Astrocyte of the cerebellum (primary cell): ENCODE measurements at places on chromosomes 6 and 20.
A peak's percentile ranks its signal among the peaks of the same experiment; 100 is the strongest.

GRCh38 chr6:53939830-53940229, 145.0 kb downstream of the LRRC1 start:
- DNase-seq, result no peak

DNA sequence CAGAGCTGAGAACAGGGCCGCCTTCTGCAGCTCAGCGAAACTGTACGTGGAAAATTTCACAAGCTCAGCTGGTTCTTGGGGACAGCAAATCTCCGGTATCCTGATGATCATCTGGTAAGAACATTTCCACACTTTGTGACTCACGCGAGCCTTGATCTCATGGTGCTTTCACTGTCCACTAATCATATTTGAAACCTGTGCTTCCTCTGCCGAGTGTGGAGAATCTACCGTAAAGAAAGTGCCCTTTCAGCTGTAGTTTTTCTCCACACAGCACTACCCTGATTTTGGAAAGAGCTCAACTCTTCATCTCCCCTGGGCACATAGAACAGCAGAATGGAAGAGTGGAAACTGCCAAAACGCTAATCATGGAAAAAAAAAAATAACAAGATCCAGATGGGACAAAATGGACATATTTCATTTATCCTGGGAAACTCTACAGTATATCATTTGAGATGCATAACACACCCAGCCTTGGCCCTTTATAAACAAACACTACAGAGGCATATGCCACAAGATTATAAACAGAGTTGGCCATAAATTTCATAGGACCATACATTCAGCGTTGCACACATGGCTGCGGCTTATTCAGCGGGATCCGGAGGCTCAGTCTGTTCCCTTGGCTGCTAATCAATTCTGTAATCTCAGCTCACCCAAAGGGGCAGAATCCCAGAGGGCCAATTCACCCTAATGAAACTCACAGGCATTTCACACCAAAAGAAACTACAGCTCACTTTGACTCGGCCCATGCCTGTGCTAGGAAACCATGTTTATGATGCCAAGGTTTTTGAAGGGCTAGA, 434.5 kb downstream of the HDGFL1 start:
- peak; percentile 1 for DNase-seq

GRCh38 chr6:15441215-15441868, 195.5 kb downstream of the JARID2 start:
- peak; percentile 59 for DNase-seq

GRCh38 chr20:51384875-51385274, 157.6 kb downstream of the NFATC2 start:
- no peak for DNase-seq

GRCh38 chr6:163751032-163751525, 336.6 kb downstream of the QKI start:
- DNase-seq, result no peak

GRCh38 chr6:133259561-133259960, 18.4 kb downstream of the EYA4 start:
- DNase-seq, result no peak

- DNase-seq, result no peak
Measured at GRCh38 chr6:150435832-150436231, 67.0 kb downstream of the IYD start.

- DNase-seq, result no peak
Measured at GRCh38 chr6:12804952-12805645, 88.5 kb downstream of the PHACTR1 start.

GRCh38 chr6:107982486-107982885, 24.5 kb upstream of the SEC63 start:
- DNase-seq, result no peak

DNA sequence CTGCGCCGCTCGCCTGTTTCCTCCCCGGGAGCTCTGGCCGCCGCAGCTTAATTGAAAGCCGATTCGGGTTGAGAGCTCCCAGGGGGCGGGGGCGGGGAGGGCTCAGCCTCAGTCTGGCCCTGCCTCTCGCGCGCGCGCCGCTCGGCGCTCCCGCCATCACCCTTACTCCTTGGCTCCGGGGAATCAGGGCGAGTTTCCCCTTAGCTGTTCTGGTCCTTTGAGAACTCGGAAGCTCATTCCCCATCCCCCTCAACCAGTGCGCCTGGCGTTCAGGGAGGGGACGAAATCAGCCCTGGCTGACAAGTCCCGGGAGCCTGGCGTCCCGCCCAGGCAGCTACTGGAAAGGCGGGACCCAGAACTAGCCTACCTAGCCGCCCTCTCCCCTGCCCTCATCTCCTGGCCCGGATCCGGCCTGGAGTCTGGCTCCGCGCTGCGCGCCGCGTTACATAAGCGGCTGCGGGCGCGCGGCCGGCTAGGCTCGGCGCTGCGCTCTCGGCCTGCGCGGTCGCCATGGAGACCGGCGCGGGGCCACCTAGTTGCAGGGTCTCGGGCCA, 2.8 kb downstream of the SLC12A5 start:
- no peak for DNase-seq

DNA sequence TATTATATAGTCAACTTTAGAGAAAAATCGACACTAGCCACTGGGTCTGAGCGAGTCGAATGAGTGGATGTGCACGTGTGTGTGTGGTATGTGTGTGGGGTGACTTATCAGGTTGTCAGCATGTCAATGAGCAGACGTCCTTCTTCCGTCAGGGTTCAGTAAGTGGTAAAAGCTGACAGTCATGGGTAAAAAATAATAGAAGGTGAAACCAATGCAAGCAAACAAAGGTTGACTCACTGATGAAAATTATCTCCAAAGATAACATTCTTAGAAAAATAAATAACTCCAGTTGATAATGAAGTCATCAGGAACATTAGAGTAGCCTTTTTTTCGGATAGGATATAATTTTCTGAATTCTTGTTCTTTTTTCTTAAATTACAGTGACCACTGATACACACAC, 243.8 kb upstream of the FOXQ1 start:
- DNase-seq, result no peak

DNA sequence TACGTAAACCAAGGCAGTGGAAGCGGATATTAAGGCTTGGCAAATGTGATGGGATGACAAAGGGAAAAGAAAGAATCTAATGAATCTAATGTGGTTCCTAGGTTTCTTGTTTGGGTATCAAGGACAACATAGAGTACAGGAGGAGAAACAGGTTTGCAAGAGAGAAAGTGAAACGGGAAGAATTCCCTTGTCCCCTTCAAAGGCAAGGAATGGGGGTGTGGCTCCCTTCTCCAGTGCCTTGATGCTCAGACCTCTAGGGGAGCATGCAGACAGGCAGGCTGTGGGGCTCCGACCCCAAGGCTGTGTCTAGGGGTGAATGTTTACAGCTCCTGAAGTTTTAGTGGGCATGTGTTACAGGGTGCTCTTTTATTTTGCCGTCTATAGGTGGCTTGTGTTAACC, 317.5 kb upstream of the HSF2 start:
- DNase-seq, result no peak

DNA sequence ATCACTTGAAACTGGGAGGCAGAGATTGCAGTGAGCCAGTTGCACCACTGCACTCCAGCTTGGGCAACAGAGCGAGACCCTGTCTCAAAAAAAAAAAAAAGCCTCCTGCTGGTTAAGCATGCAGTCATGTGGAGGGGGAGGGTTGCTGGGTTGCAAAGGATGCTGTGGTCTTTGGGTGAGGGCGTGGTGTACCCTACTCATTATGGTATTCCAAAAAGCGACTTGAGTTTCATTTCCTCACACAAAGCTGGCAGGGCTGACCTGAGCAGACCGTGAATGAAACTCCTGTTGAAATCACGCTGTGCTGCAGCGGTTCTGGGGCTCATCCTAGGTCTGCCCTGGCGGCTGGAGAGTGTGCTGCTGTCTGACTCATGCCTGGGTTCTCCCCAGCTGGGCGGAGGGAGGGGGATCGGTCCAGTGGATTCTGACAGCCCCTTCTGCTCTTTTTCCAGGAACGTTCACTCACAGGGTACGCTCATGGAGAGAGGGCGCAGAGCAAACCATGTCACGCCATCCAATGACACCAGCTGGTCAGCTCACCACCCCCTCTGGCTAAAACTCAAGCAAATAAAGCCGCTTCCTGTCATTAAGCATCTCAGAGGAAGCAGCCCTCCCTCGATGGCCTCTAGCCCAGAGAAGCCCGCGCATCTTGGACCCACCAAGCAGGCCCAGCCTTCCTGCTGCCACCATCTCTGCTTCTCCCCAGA, 166.2 kb downstream of the SCML4 start:
- peak; percentile 62 for DNase-seq

DNA sequence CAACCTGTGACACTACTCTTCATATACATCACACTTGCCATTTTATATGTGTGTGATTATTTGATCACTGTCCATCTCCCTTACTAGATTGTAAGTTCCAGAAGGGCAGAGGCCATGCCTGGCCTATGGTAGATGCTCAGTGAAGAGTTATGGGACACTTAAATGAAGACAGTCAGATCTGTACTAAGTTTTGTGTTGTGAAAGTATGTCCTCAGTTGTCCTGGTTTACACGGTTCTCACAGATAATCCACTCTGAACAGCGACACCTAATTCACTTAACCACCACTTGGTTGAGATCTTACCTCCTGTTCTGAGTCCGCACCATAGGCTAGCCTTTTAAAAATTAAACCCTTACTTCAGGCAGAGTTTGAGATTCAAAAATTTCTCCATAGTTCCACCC, 434.1 kb upstream of the SOX4 start:
- no peak for DNase-seq

GRCh38 chr6:152087701-152088100, 280.2 kb downstream of the ESR1 start:
- peak; percentile 37 for DNase-seq

- DNase-seq, result no peak
Measured at GRCh38 chr20:47038566-47039560, 144.2 kb downstream of the EYA2 start.

- DNase-seq, result no peak
Measured at GRCh38 chr6:100493206-100493888, 28.6 kb upstream of the SIM1 start.

- DNase-seq, result no peak
Measured at GRCh38 chr6:161164182-161164625, 109.7 kb downstream of the AGPAT4 start.

- DNase-seq, result no peak
Measured at GRCh38 chr20:48066851-48067250, 281.6 kb upstream of the SULF2 start.

DNA sequence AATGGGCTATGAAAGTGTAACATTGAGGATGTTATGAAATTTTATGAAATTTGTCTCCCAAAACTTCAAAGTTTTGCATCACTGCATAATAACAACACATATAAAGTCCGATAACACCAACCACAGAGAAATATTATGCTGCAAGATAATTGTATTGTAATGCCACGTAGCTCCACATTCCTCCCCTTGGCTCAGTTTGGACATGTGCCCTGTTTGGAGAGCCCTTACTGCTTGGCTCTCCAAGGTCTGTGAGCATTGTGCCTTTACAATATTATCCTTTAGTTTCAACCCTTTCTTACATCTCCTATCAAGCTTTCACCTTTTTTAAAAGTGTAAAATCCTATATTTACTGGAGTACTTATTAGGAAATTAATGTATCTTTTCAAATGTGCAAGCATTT, 10.8 kb downstream of the HBS1L start:
- no peak for DNase-seq

DNA sequence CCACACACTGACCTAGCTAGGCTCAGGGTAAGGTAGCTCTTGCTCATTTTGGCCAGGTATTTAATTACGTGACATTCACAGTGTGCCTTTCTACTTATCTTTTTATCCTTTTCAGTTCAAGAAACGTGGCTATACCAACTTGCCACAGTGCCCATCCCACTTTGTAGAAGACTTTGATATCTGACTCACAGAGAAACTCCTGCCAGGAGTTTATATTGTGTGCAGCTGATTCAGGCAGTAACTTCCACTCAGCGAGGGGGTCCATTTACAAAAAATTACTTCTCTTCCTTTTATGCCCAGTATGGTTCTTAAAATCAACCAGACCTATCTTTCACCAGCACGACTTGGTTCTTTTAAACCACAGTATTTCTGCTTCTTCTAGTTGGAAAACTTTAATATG, 75.6 kb downstream of the PRL start:
- no peak for DNase-seq
